ENCODE measurements at places on chromosomes 4 and X. TPM values are rescaled to one million over a fixed set of nuclear protein-coding genes. Genes with fewer than 3 reads are reported as not detected.

Gene CXCR3
- total RNA-seq: 17.5 TPM

Gene TEX13D
- not detected for total RNA-seq

Gene HERC6
- total RNA-seq: 9.3 TPM

GRCh38 chr4:153000076-153000420 is 63.9 kb downstream of the FHDC1 start:
- no peak overlapping the region for H3K4me3 ChIP-seq
- no peaks in the 10 kb centered on the region for H3K4me1 ChIP-seq
- H3K36me3 ChIP-seq: no peaks in the 10 kb centered on the region
- H3K27ac ChIP-seq: no peak overlapping the region
- no peaks in the 10 kb centered on the region for H3K27me3 ChIP-seq

DNA sequence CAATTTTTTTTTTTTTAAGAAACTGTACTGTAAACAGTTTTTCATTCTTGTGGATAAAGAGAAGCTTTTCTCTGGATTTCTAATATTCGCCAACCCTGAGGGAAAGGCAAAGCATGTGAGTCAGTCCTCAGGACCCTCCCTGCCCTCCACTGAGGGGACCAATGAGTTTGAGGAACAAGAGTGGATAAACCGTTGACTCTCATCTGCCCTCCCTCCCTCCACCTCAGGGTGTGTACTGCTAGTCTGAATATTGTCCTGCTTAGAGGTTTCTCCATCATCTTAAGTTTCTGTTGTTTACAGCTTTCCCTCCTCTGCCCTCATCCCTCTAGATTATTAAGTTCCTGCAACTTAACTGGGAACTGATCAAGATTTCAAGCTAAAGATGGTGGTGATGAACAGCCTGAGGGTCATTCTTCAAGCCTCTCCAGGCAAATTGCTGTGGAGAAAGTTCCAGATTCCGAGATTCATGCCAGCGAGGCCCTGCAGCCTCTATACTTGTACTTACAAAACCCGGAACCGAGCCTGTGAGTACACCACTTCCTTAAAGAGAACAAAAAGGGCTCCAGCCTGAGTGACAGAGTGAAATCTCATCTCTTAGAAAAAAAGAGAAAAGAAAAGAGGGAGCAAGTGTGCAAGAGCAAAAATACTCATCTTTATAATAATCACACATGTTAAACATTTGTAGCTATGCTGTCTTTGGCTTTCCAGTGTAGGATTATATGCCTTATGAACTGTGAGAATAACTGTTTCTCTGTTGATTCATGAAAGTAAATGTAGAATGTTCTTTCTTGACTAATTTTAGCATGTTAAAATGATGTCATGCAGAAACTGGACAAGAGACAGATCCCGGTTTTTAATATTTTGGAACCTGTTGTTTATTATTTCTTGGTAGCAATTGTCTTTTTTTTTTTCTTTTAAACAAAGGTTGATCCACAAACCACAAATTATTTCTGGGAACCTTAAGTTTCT is 11.9 kb downstream of the CA5B start:
- H3K4me1 ChIP-seq: peaks cover 72% of the 10 kb centered on the region
- DNase-seq: peak; percentile 31
- H3K36me3 ChIP-seq: peaks cover 10% of the 10 kb centered on the region
- H3K27me3 ChIP-seq: no peaks in the 10 kb centered on the region
- H3K4me3 ChIP-seq: peak overlapping the region; percentile 49
